ENCODE measurements at places on chromosomes 3 and 15.

DNA sequence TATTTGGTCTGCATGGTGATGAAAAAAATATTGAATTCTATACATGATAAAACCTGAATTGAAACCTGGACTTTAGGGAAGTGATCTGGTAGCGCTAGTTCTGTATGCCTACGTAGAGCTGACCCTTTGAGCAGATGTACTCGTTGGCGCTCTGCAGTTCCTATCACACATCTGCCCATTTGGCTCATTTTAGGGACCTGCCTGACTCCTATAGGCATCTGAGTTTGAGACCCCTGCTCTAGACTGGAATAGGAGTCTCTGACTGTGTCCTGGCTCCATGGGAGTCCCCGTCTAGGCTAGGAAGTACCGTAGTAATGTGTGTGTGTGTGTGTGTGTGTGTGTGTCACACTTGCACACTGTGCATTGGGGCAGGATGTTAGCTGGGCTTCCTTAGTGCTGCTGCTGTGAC, 21.2 kb downstream of the STARD5 start:
- no peak for DNase-seq

DNA sequence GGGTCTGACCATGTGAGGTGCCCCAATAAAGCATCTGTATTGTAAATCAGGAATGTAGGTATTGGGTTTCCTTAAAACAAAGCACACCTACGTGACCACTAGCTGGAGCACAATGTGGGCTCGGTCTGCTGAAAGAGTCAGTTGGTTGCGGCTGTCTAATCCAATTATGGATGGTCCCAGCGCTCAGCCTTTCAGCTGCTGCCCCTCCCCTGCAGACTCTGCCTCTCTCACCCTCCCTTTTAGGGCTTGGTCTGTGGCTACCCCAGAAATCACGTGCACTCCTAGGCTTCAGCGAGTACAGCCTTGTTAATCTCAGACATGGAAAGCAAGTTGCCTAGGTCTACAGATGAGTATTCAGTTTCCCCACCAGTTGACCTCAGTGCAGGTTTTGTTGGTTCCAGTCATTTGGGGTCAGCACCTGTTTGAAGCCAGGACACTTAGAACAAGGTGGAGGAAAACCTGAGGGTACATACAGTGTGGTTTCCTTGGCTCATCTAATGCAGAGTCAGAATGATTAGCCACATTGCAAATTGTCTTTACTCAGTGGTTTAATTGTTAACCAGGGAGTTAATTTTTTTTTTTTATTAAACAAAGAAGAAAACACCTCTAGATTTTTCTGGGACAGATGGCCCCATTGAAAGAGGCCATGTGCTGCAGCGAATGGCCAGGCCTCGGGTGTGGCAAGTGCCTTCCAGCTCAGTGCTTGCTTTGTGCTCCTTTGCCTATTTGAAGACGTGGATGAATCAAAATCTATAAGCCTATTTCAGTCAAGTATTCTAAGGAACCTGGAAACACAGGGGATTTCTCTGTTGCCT, 137.7 kb downstream of the IGF1R start:
- DNase-seq = no peak

DNA sequence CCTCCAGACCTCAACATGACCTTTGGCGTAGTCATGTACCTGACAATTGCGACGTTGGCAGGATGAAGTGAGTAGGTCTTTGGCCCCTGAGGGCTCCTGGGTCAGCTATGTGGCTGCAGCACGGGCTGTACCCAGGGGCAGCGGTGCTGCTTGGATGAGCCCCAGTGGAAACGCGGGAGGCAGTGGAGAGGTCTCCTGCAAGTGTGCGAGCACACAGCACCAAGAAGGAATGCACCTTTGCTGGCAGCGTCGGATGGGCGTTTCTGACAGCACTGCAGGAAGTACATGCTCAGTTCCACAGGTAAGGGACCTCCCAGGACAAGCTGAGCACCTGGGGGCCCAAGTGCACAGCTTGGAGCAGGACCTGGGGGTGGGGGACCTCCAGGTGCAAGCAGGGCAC, 67.4 kb upstream of the UNC13C start:
- no peak for DNase-seq

- DNase-seq = no peak
Observed at GRCh38 chr3:173096140-173096539, 44.9 kb downstream of the SPATA16 start.

GRCh38 chr15:71646767-71647486, 163.4 kb upstream of the NR2E3 start:
- no peak for DNase-seq

DNA sequence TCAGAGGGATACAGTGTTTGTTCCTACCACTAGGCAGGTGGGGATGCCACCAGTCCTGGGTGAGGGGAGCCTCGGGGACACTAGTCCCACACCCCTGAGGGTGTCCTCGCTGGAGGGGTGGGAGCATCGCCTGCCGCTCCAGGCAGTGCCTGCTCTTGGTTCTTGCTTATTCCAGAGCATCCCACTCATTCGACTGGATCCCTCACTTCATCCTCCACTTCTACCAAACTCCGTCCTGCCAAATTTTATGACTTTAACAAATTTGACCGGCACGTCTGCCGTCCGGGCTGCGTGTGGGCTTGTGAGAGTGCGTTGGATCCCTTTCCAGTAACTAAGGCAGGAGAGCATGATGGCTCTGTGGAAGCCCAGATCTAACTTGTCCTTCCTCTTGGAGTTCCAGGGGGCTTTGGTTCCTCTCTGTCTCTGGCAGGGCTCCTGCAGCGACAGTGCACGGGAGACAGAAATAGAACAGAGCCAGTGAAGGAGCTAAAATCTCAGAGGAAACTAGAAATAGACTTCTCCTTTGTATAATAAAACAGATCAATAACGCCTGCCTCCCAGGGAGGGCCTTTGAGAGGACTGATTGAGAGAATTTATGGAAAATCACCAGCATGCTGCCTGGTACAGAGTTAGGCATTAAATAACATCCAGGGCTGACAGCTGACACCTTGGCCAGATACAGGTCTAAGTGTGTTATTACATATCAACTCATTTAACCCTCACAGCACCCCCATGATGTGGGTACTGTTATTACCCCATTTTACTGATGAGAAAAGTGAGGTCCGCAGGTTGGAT, 34.5 kb downstream of the MGLL start:
- DNase-seq = no peak

DNA sequence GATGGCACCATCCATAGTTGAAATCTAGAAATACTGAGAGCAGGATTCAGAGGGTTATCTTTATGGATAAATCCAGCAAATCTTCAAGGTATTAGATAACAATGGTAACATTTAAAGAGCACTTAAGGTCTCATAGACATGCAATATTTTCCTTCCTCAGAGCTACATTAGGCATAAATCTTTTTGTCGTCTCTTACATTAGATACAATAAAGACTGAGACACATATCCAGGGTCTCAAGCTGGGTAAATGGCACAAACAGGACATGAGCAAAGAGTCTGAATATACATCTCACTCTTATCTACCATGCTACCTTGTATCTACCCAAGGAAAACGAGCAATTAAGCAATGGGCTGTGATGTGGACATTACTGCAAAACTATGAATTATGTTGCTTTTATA, 927.3 kb upstream of the EPHA6 start:
- DNase-seq = no peak

DNA sequence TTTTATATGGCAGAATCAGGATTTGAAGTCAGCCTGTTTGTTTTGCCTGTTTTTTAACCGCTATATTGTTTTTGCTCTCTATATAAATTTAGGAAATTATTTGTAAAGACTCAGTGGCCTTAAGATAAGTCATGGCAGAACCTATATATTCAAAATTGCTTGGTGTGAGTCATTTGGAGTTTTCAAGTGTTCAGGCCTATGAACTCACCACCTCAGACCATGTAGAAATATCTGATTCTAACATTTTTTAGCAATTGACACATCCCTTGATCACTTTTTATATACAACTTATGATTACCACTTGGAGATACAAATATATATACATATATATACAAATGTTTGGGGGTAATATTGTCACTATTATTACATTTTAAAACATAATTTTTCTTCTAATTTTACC, 95.7 kb downstream of the VGLL3 start:
- DNase-seq = peak; percentile 4

GRCh38 chr3:64552966-64553365, 134.8 kb downstream of the ADAMTS9 start:
- no peak for DNase-seq
